ENCODE measurements at places on chromosomes 11 and 22.

- no peak for DNase-seq
Measured at GRCh38 chr11:60316317-60316716, 10.7 kb upstream of the MS4A6E start.

- no peak for DNase-seq
Measured at GRCh38 chr11:57386178-57386940, 4.1 kb downstream of the PRG2 start.

GRCh38 chr22:49580024-49580423, 247.6 kb downstream of the BRD1 start:
- no peak for DNase-seq

- DNase-seq, result no peak
Measured at GRCh38 chr22:29314537-29315285, 786 bp downstream of the RASL10A start.

DNA sequence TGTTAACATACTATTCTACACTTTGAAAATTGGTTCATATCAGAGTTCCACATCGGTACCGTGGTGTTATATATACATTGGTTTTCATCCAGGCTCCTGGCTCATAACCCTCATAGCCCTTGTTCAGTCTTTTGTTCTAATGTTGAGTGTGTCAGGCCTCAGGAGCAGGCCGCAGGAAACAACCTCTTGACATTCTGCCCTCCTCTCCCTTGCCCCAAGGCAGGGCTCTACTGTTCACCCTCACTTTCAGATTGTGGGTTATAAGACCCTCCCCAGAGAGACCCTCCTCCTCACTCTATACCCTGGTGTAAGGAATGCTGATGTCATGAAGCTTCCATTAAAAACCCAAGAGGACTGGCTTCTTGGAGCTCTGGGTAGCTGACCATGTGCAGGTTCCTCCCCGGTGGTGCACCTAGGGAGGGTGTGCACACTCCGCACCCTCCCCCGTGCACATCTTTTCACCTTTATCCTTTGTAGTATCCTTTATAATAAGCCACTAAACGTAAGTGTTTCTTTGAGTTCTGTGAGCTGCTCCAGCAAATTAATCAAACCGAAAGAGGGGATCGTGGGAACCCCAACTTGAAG, 12.1 kb downstream of the SSH3 start:
- DNase-seq, result no peak

DNA sequence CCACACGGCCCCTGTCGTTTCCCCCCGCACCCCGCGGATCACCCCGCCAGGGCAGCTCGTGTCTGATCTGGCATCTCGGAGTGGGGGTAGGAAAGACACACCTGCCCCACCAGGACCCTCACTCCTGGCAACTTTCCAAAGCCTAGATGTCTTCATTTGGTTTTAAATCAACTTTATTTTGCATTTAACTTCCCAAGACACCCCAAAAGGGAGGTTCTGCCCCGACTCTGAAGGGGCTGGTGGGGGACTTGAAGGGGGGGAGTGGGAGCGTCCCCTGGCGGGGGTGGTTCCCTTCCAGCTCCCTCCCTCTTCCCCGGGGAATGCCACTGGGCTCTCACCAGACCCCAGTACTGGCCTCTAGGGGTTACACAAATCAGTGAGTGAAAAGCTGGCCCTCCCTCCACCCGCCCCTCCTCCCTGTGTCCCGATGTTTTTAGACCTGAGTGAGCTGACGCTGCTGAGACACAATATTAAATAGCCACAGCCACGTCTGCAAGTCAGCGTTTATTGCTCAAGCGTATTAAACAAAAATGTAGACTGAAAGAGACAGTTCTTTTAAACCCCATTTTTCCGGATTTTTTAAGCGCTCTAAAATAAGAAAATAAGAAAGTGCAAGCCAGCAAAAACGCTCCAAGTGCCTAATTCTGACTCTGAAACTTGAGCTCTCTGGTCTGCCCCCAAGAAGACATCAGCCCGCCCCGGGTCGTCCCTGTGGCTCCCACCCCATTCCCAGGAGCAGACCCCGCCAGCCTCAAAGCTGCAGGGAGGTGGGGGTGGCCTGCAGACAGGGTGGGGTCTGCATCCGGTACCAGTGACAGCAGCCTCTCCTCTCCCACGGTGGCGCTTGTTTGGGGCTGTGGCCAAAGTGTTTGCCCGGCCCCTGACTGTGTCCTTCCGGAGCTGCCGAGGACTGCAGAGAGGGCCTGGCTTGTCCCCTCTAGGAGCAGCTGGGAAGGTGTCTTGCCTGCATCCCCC, 1.1 kb upstream of the TTLL8 start:
- no peak for DNase-seq

DNA sequence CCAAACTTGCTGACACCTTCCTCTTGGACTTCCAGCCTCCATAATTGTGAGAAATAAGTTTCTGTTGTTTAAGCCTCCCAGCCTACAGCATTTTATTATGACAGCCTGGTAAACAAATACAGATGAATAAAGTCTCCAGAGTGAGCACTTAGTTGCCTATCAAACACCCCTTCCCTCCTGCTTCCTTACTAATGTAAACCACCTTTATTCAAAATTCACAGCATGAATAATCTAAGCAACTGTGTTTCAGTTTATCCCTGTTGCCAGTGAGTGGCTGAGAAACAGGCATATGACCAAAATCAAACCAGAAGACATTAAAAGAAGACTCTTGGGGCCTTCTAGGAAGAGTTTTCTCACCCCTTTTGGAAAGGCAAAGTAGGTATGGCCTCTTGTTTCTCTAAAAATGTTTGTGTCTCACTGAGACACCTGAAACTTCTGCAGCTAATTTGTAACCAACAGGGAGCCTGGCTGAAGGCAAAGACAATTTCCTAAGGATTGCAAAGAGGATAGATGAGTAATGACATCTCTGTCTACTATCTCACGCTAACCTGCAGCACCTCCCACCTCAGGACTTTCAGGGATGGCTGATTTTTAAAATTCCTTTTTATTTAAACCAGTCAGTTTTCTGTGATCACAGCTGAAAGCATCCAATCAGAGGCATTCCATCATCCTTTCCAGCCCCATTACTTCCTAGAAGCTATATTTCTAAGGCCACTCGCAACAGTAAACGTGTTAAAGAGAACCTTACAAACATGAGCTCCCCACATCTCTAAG, 61.4 kb upstream of the LRRC55 start:
- no peak for DNase-seq

- peak; percentile 71 for DNase-seq
Measured at GRCh38 chr11:6992457-6993417, 27.4 kb downstream of the ZNF214 start.

DNA sequence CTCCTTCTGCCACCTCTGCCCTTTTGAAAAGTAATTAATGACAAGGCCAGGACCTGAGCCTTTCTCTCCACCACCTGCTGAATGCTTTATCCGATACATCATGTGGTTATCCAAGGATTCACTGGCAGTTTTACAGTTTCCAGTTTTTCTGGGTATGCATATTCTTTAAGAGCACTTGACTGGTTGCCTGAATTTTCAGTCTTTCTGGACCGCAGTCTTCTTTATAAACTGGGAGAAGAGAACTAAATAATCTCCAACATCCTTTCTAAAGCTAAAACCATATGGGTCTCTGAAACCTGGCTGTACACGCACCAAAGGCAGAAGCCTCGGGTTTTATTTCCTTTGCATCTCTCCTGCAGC, 65.1 kb downstream of the BTG4 start:
- no peak for DNase-seq

- no peak for DNase-seq
Measured at GRCh38 chr11:81515566-81515965, 1218.1 kb downstream of the FAM181B start.

DNA sequence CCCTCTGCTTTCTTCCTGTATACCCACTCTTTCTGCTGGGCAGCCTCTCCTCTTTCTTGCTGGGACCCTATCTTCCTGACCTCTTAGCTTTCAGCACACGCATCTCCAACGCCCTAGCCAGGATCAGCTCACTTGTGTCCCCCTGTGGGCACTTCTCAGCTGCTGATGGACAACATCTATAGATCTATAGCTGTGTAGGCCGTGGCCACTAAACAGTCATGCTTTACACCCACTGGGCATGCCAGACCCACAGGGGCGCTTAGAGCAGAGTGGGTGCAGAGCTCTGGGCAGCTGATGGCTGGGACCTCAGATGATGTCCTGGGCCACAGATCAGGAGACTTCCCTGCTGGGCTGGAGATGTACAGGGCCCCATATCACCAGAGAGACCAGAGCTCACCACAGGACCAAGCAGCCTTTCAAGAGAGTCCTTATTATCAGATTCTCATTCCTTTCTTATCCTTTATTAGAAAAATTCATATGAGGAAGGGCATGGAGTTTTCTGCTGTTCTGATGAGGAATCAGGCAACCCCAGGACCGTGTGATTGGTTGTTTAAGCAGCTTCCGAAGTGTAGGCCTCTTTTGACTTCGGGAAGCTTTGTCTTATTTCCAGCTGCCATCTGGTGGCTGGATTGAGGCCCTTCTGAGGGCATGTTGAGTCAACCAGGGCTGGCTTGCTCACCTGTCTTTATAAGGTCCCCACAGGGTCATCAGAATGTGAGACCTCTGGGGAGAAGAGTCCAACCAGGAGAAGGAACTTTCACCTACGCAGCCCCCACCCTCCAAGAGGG, 60.5 kb downstream of the OSBP2 start:
- DNase-seq, result peak; percentile 84

GRCh38 chr11:132248580-132248979, 878.2 kb downstream of the NTM start:
- DNase-seq, result no peak

- DNase-seq, result no peak
Measured at GRCh38 chr11:131895865-131896264, 525.5 kb downstream of the NTM start.

DNA sequence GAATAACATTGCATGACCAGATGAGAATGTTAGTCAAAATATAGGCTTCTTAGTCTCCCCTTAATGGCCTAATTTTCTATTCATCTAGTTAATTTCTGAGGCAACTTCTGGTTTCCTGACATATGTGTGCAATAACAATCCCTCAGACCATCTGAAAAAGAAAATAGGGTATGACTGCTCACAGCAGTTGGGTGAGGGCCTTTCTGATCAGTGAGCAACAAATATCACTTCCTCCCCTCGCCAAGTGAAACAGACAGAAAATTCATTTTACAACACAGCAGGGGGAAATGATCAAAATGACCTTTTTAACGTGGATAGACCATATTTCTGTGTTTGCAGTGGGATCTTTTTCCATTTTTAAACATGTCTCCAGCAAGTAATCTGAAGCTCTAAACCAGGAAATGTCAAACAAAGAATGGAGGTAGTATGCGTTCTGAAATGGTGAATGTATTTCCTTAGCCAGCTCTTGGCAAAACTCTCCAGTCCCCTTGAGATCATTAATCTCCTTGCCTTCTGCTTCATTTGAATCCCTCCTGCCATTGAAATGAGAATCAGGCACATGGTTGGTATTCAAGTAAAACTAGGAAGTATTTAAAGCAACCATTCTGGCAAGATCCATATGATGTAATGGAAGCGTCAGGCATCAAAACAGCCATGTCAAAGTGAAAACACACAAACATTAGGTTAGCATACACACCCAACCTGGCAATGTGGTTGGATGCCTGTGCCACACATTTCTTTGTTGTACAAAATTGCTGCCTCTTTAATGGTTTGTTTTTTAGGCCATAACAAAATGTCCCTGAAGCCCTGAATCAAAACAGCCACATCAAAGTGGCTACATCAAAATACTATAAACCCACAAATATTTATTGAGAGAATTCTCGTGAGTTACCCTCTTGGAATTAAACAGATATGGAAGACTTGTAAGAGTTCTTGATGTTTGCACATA, 100.1 kb downstream of the SLC1A2 start:
- DNase-seq, result no peak

- DNase-seq, result peak; percentile 53
Measured at GRCh38 chr11:47553406-47553743, 443 bp upstream of the CELF1 start.

DNA sequence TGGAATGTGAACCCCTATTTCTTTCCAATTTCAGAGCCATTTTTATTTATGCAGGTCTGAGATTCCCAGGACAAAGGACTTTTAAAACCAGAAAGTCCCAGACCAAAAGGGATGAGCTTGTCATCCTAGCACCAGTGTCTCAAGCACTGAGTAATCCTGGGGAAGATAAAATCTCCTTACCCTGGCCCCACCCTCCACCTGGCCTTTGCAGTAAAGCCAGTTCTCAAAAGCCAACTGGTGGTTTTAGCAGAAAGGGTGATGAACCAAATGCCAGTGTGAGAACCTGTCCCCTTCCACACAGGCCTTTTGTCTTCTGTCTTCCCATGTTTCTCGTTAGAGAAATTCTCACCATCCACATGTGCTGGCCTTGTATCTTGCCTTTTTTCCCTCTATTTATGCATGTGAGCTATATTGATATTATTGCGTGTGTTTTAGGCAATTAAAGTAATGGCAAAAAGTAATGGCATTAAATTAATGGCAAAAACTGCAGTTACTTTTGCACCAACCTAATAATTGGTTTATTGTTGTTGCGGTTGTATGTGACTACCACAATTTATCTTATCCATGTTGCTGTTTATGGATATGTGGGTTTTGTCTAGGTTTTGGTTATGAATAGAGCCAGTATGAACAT, 191.3 kb downstream of the MYO18B start:
- no peak for DNase-seq

DNA sequence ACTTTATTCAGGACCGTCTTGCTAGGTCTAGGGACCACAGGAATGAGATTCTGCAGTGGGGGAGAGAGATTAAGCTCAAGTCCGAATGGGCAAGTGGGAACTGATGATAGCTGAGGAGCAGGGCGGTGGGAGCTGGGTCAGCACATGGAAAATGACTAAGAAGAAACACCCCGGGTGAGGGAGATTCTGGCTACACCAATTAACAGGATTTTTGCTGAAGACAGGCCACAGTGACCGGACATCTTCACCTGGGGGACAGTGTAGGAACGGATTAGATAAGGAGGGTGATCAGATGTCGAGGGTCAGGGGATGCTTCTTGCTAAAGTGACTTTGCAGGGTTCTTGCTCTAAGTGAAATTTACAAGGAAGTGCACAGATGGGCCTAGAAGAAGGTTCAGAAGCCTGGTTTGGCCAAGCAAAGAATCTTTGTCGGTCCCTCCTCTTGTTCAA, 8.5 kb upstream of the DGCR8 start:
- DNase-seq, result no peak

DNA sequence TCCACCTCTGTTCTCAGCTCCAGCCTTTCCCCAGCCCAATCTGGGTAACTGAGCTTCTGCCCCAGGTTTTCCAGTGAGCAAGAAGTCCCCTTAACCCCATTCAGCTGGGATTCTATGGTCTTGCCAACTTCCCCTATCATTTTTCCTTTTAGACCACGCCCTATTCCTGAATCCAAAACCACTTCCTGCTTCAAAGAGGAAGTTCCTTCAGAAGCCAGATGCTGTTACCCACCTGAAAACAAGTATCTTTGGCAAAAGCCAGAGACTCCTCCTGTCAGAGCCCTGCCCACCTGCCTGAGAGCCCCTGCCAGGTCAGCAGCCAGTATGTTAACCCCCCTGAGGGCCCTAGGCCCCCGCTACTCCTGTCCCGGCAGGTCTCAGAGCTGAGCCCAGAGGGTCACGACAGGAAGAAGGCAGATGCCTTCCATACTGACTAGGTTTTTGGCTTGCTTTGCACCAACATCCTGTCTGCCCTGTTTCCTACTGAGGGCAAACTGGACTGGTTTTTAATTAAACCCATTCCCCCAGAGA, 20.3 kb upstream of the MICAL2 start:
- DNase-seq, result peak; percentile 91

DNA sequence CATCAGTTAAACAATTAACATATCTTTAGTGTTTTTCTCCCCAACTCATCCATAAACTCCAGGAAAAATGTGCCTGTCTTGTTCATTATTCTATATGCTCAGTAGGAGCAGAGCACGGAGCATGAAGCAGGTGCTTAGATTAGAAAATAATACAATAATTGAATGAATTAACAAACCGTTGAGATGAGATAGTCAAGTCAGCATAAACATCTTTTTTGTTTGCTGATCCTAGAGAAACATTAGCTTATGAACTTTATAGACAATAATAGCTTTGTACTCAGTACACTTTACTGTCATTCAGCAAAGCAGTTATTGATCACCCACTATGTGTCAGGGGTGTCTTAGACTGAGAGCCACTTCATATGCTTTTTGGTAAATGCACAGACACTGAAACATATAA, 105.2 kb upstream of the SEZ6L start:
- no peak for DNase-seq

Data from epithelial cell of esophagus (primary cell).